NCI-H1048 (cell line): ENCODE measurements at places on chromosomes 16 and 17.

- no peak for DNase-seq
Measured at GRCh38 chr17:57723427-57724025, 21.6 kb downstream of the CCDC182 start.

- DNase-seq = no peak
Measured at GRCh38 chr17:74435775-74436359, 4.0 kb downstream of the GPRC5C start.

DNA sequence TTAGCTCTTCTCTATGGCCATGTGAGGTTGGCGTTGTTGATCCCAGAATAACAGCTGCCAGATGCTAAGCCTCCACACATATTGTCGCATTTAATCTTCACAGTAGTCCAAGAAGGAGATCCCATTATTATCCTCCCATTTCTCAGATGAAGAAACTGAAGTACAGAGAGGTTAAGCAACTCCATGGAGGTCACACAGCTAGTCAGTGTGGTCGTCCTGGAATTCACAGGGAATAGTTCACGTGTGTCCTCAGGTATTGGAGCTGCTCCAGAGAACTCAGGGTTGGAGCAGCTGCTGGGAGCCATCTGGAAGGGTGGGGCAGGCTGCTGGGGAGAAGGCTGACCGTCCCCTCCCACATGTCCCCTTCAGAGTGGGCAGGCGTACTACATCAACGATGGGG lies 19.5 kb downstream of the SDR42E2 start:
- DNase-seq = no peak

DNA sequence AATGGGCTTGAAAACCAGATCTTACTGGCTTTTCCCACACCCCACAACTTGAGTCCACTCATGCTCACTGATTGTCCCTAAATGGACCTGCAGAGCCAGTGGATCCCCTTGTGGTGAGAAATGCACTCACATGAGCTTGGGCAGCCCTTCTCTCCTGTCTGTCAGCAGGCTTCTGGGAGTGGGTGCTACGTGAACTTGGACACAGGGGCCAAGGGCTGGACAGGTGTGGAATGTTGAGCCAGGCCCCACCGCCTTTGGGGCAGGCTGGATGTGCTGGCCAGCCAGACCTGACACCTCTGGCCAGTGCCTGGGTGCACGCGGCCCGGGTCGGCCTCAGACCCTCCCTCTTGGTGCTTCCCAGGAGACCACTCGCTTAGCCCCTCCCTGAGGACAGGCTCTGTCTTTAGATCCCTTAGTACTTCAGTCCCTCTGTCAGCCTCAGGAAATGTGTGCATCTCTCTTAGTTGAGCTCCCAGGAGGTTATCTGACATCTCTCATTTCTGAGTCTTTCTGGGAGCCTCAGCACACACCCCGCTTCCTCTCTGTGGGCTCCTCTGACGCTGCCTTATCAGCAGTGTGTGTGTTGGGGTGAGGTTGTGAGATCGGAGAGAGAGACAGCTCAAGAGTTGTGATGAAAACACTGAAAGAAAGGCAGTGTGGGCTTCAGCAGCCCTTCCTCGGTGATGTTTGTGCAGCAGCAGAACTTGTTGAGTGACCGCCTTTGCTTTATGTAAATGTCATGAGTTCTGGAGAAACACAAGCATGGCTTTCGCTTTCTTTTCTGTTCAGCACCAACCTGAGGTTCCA lies 117.0 kb downstream of the RAB11FIP4 start:
- DNase-seq = no peak

DNA sequence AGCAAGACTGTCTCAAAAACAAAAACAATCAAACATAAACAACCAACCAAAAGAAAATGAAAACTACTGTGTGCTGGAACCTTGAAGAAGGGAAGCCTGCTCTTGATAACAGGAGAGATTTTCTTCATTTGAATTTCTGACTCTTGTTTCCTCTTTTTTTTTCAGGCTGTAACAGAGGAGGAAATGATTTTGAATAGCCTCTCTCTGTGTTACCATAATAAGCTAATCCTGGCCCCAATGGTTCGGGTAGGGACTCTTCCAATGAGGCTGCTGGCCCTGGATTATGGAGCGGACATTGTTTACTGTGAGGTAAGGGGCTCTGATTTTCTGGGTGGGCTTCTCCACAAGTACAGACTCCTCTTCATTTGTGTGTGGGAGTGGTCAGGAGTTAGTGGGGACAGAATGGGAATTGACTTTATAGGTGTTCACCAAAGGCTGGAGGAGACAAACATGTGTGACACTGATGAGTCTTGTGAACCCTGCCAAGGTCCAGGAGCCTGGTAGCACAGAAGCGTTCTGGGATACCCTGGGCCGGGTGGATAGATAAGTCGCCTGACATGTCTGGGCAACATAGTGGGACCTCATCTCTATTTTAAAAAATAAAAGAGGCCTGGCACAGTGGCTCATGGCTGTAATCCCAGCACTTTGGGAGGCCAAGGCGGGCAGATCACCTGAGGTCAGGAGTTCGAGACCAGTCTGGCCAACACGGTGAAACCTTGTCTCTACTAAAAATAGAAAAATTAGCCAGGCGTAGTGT lies 14.9 kb downstream of the DUS2 start:
- no peak for DNase-seq

- DNase-seq = no peak
Measured at GRCh38 chr17:63644846-63645245, 22.6 kb downstream of the MAP3K3 start.

- no peak for DNase-seq
Measured at GRCh38 chr16:31360251-31360650, 5.3 kb downstream of the ITGAX start.

DNA sequence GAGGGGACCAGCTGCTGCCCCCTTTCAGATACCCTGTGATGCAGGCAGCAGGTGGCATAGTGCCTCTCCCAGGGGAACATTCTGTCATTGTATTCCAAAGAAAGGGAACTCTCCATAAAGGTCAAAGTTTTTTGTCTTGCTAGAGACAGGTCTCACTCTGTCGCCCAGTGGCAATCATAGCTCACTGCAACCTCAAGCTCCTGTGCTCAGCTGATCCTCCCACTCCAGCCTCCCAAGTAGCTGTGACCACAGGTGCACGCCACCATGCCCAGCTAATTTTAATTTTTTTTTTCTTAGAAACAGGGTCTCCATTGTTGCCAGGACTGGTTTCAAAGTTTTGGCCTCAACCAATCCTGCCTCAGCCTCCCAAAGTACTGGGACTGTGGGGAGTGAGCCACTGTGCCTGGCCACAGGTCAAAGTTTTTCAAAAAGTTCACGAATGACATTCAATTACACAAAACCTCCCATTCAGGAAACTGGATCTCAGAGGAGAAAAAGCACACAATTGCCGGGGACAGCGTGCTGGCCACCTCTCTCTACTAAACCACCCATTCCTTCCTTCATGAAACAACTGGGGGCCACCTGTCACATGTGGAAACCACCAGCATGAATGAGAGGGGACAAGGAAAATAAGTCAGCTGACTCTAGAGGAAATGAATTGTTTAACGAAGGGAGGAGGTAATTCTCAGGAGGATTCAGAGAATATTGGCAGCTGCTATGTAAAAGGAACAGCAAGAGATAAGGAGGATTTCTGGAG lies 80.0 kb downstream of the MARCHF10 start:
- no peak for DNase-seq

- no peak for DNase-seq
Measured at GRCh38 chr16:71172481-71173207, 57.9 kb downstream of the HYDIN start.

DNA sequence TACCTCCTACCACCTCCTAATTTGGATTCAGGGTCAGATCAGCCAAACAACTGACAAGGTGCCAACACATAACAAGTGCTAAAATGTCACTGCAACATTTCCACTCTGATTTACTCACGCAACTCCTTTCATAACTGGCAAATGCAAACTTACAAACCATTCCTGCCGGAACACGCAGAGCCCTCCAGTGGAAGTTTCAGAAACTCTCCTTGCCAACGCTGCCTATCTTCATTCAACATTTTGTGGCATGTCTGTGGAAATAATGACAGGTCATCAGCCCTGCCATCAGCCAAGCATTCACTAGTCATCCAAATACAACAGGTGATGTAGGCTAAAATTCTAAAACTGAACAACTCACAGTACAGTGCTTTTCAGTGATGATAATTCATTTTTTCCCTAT lies 37.7 kb upstream of the OR3A1 start:
- no peak for DNase-seq

DNA sequence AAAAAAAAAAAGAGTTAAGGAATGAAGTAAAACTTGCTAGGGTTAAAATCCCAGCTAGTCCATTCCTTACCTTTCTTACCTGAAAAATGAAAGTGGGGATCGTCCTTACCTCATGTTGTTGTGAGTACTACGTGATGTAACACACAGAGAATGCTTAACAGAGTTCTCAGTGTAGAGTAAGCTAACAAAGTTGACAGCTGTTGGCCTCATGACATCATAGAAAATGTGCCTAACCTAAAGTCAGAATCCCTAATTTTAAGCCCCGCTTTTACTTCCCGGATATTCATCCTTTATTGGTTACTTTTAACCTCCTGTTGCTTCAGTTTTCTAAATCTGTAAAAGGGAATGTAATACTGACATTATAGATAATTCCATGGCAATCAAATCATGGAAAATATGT lies 505.8 kb upstream of the HSBP1 start:
- DNase-seq = no peak

DNA sequence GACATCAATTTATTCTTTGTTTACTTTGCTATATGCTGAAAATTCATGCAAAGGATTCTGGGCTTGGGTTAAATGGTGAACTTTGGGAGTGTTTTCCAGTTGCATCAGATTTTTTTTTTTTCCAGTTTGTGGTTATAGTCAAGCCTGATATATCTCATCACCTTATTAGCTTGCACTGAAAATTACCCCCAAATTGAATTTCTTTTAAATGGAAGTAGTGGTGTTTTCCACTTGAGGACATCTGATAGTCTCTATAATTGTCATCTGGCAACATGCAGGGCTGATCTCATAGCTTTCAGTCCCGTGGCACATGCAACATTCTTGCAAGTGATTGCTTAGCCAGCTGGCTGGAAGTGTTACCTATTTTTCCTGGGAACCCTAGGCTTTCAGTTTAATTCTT lies 4.7 kb upstream of the KRTAP3-1 start:
- no peak for DNase-seq

DNA sequence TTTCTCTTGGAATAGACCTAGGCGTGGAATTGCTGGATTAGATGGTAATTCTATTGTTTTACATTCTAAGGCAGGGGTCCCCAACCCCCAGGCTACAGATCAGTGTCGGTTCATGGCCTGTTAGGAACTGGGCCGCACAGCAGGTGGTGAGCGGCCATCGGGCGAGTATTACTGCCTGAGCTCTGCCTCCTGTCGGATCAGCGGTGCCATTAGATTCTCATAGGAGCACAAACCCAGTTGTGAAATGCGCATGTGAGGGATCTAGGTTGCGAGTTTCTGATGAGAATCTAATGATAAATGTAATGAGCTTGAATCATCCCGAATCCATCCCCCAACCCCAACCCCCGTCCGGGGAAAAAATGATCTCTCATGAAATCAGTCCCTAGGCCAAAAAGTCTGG lies 23.0 kb downstream of the NLRC5 start:
- no peak for DNase-seq

DNA sequence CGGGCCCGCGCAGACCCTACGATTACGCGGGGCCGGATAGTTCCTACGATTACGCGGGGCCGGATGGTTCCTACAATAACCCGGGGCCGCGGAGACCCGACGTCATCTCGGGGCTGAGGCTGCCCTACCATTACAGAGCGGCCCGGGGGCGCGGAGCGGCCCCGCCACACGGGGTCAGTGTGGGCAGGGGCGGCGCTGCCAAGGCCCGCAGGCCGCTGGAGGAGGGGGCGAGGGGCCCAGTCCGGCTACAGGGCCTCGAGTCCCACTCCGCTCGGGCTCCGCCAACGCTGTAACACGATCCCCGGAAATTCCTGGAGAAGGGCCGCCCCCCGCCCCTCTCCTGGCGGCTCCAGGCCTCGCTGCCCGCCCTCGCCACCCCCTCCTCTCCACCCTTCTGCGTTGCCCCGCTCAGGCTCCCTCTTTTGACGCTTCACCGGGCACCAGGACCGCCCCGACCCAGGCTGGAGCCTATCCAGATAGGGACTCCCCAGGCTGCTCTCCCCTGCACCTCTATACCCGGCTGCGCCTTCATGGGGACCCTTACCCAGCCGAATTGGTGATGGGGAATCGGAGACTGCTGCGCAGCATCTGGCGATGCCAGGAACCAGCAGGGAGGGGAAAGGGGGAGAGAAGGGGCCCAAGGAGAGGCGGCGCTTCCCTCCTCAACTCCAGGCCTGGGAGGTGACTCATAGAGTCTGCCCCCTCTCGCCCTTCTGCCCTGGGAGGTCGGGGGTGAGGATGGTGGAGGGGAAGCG lies at the start of gene RAB34:
TSS of gene RAB34 (minus strand) at position 291 of the 755 bp plus-strand sequence. CDS start 602 bp downstream, outside the sequence.
- peak; percentile 73 for DNase-seq

GRCh38 chr16:83971165-83972130 lies 3.4 kb downstream of the NECAB2 start:
- DNase-seq = no peak

- DNase-seq = no peak
Measured at GRCh38 chr17:81488276-81488860, 24.2 kb downstream of the ACTG1 start.

- no peak for DNase-seq
Measured at GRCh38 chr17:2181206-2181896, 122.2 kb downstream of the SMG6 start.

- DNase-seq = no peak
Measured at GRCh38 chr16:83797013-83797412, 10.8 kb upstream of the HSBP1 start.

- no peak for DNase-seq
Measured at GRCh38 chr16:60788631-60789030, 1247.6 kb downstream of the CDH8 start.

DNA sequence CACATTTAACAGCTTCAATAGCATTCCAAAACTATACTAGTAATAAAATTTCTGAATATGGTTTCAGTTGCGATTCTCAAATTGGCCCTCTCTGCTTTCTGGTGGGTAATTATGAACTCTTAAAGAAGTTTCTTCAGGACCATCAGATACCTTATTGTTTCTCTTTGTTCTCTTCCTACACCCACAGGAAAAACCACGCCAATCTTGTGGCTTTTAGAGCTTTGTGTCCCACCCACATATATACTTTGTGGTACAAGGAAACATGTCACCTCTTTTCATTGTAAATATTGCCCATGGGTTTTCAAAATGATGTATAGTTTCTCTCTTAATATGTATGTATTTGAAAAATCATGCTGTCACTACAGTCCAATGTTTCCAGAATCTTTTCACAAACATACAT lies 12.1 kb downstream of the ABCA9 start:
- no peak for DNase-seq

GRCh38 chr17:49482144-49482817 lies 12.8 kb upstream of the NGFR start:
- DNase-seq = no peak

DNA sequence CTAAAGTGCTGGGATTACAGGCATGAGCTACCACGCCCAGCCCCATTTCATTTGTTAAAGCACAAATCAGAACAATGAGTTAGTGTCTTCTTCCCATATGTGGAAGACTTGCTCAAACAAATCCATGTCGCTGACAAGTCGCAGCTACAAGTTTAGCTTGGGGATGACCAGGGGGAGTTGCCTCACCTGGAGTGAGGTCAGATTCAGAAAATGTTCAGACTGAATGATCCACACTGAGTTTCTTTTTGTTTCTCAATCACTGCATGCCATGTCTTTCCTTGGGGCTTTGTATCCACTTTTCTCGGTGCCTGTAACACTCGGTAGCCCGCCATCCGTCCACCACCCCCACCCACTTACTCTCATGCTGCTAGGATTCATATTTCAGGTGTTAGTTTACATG lies 437.3 kb upstream of the DYNLRB2 start:
- no peak for DNase-seq
